ENCODE measurements at places on chromosomes 16 and 17. TPM values are rescaled to one million over a fixed set of nuclear protein-coding genes. Genes with fewer than 3 reads are reported as not detected.

The GAST gene
- not detected for polyA plus RNA-seq

The YWHAE gene
- polyA plus RNA-seq = 884 TPM

The MEIOB gene
- polyA plus RNA-seq = 0.04 TPM

The NOTUM gene
- polyA plus RNA-seq = 0.04 TPM

The CTF1 gene
- 12.5 TPM for polyA plus RNA-seq

The ZNF594 gene
- polyA plus RNA-seq = 4.5 TPM
